ENCODE measurements at places on chromosomes 5 and 9.

DNA sequence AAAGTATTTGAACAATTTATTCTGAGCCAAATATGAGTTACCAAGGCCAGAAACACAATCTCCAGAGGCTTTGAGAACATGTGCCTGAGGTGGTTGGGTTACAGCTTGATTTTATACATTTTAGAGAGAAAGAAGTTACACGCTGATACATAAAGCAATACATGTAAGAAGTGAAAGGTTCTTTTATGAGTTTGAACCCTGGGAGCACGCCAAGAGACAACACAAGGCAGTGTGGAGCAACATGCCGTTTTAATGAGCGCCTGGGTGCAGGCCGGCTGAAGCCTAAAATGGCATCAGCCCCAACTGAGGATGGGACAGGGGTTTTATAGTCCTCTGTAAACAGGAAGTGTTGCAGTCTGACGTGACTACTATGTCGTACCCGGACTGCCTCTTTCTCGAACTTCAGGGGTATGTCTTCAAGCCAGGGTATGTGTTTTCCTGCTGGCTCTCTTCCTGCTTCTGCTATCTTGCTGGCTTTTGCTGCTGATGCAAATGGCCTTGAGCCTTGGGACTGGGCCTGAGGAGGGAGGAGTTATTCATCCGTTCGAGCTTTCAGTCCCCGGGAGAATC is 193.7 kb downstream of the CYLC2 start:
- DNase-seq = no peak

- DNase-seq = no peak
Measured at GRCh38 chr5:179991106-179991505, 80.5 kb downstream of the RNF130 start.

- DNase-seq = no peak
Measured at GRCh38 chr9:8679371-8679822, 879.8 kb upstream of the DMAC1 start.

DNA sequence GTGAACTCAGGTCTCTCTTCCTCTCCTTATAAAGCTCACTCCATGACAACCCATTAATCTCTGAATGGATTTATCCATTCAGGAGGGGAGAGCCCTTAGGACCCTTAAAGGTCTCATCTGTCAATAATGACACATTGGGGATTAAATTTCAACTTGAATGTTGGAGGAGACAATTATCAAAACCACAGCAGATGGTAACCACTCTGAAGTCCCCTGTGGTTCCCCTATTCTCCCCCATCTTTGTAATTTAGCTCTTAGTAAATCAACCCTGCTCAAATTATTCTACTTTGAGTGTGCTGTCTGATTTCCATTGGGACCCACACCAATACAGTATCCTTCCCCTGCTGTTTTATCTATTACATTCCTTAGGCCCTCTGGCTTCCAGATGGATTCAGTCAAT is 72.0 kb upstream of the RAI14 start:
- no peak for DNase-seq

- no peak for DNase-seq
Measured at GRCh38 chr5:133321286-133321832, 269.5 kb downstream of the HSPA4 start.

- no peak for DNase-seq
Measured at GRCh38 chr9:18761742-18762300, 271.2 kb downstream of the SAXO1 start.

- DNase-seq = no peak
Measured at GRCh38 chr5:146721073-146721815, 157.3 kb downstream of the PPP2R2B start.

DNA sequence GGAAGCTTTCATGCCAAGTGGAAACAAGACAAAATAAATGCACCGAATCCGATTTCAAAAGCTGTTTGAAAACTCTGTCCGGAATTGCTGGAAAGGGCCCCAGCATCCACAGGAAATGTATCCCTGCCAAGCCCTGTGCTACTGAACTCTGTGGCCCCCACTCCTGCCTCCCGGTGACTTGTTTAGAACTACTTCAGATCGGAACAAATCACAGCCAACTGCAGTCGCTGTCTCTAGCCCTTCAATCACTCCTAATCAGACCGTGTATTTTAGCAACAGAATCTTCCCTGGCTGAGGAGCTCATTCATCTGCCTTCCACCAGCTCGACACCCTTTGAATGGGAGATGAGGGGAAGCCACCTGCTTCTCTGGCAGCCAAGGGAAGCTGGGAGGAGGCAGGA is 94.1 kb downstream of the KCNIP1 start:
- peak; percentile 59 for DNase-seq

Data from cerebellar cortex (tissue), 1 donor.